ENCODE measurements at places on chromosomes 7 and 10.
A peak's percentile ranks its signal among the peaks of the same experiment; 100 is the strongest.

- no peak for DNase-seq
Observed at GRCh38 chr7:55396233-55396785, 31.2 kb downstream of the LANCL2 start.

GRCh38 chr10:24708081-24708480 is 15.6 kb downstream of the ARHGAP21 start:
- DNase-seq = no peak

DNA sequence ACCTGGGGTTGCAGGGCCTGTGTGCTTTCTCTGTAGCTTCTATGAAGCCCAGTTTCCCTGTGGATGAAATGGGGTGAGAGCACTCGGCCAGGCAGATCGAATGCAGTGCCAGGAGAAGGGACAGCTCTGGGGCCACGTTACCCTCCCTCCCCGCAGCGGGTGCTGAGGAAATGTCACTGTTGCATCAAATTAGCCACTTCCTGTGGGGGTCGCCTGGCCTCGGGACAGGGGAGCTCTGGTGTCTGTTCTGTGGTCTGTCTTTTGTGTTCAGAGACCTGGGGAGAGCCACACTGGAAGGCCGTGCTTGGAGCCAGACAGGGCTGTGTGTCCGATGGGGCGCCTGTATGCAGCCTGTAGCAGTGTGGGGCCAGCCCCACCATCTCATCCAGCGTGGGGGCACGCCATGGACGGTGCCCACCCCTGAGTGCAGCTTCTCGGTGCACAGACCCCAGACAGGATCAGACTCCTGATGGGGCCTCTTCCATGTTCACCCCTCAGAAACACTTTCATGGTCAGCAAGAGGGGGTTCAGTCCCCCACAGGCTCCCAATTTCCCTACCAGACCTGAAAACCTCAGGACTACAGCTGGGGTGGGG is 13.6 kb downstream of the TTYH3 start:
- DNase-seq = no peak

GRCh38 chr7:10707519-10707918 is 266.2 kb upstream of the PHF14 start:
- no peak for DNase-seq

DNA sequence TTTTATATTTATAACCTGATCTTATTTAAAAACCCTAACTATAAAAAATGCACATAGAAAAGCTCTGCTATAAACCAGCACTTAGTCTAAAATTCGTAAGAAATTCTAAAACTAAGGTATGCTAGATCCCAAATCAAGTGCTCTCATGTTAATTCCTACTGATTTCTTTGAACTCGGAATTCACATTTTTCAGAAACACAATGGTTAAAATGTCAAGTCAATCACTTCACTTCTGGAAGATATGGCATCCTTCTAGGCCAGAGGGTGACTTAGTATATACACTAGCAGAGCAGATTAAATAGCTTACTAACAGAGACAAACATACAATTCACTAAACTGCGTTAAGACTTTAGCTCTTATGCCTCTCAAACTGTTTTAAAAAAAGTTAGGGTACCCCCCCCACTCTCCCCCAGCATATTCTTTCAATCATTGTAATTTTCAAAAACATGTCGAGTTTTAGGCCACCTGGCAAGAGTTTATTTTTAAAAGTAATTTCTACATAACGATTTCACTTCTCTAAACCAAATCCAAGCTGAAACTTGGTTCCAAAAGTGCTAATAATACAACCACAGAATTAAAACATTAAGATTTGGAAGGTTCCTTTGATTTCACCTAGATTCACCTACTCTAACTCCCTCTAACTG is 129.4 kb downstream of the NRBF2 start:
- DNase-seq = no peak

DNA sequence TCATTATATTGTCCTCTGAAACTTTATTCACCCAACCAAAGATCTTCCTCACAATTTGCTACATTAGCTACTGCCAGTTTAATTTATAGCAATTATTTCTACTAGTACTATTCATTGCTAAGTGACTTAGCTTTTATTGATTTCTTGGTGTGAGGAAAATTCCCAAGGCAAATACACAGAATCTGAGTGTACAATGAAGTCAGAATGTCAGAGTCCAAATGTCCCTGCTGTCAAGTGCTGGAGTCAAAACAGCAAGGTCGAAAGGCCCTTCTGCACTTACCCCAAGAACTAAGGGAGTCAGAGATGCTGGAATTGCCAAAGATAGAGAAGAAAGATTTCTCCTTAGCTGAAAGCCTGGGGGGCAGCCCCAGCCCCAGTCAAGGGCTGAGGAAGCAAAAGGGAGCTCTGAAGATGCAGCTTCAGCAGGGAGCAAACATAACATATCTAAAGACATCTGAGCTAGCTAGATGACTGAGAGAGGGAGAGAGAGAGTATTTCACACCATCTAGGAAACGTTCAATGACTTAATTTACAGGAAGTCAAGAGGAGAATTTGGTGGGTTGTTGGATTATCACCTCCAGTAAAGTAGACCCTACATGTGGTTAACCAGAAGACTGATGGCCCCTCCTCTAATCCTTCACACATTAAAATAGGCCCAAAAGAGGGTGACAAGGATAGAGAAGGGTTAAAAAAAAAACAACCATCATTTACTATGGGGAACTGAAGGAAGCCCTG is 36.6 kb upstream of the SAMD8 start:
- no peak for DNase-seq

- DNase-seq = no peak
Observed at GRCh38 chr10:133163889-133164815, 4.1 kb downstream of the KNDC1 start.

DNA sequence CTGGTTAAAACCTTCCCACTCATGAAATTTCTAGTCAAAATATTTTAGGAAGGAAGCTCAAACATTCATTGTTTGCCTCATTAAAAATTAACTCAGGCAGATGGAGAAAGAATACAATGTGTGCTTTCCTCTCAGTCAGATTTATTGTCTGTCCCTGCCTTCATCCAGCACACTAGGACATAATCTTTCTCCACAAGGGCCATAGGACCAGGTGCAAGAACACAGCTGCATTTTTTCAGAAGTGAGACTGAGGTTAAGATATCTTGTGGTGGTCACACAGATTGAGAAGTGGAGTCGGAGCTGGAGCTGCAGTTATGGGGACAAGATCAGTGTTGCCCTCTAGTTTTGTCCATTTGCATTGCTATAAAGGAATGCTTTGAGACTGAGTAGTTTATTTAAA is 666.3 kb downstream of the CCSER2 start:
- DNase-seq = no peak

DNA sequence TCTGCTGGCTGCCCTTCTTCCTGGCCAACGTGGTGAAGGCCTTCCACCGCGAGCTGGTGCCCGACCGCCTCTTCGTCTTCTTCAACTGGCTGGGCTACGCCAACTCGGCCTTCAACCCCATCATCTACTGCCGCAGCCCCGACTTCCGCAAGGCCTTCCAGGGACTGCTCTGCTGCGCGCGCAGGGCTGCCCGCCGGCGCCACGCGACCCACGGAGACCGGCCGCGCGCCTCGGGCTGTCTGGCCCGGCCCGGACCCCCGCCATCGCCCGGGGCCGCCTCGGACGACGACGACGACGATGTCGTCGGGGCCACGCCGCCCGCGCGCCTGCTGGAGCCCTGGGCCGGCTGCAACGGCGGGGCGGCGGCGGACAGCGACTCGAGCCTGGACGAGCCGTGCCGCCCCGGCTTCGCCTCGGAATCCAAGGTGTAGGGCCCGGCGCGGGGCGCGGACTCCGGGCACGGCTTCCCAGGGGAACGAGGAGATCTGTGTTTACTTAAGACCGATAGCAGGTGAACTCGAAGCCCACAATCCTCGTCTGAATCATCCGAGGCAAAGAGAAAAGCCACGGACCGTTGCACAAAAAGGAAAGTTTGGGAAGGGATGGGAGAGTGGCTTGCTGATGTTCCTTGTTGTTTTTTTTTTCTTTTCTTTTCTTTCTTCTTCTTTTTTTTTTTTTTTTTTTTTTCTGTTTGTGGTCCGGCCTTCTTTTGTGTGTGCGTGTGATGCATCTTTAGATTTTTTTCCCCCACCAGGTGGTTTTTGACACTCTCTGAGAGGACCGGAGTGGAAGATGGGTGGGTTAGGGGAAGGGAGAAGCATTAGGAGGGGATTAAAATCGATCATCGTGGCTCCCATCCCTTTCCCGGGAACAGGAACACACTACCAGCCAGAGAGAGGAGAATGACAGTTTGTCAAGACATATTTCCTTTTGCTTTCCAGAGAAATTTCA is 1.7 kb downstream of the ADRB1 start:
- DNase-seq = peak; percentile 63

DNA sequence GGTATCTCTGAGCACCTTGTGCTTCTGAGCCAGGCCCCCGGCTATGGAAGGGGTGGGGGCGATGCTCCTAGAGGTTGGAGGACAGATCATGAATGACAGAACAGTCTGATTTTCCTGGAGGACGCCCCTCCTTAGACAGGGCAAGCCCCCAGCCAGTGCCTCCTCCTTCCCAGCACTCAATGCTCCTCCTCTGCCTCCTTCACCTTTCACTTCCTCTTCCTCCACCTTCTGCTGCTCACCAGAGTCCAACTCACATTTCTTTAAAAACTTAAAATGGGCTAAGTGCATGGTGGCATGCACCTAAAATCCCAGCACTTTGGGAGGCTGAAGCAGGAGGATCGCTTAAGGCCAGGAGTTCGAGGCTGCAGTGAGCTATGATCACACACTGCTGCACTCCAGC is 71.1 kb upstream of the CUX1 start:
- no peak for DNase-seq

Data from adipocyte (in vitro differentiated cells).